ENCODE measurements at places on chromosomes 3 and 15.

- DNase-seq: no peak
Observed at GRCh38 chr15:25608926-25609325, 170.1 kb upstream of the UBE3A start.

GRCh38 chr3:72050048-72050632, 265.2 kb upstream of the PROK2 start:
- no peak for DNase-seq

GRCh38 chr15:92097474-92098178, 244.1 kb downstream of the SLCO3A1 start:
- peak; percentile 44 for DNase-seq

GRCh38 chr15:57921371-57921770, 144.1 kb downstream of the ALDH1A2 start:
- no peak for DNase-seq

- no peak for DNase-seq
Observed at GRCh38 chr15:70503073-70503745, 260.1 kb downstream of the UACA start.

GRCh38 chr3:155317211-155317610, 23.7 kb upstream of the STRIT1 start:
- no peak for DNase-seq

GRCh38 chr15:56049577-56049976, 56.2 kb upstream of the NEDD4 start:
- no peak for DNase-seq

DNA sequence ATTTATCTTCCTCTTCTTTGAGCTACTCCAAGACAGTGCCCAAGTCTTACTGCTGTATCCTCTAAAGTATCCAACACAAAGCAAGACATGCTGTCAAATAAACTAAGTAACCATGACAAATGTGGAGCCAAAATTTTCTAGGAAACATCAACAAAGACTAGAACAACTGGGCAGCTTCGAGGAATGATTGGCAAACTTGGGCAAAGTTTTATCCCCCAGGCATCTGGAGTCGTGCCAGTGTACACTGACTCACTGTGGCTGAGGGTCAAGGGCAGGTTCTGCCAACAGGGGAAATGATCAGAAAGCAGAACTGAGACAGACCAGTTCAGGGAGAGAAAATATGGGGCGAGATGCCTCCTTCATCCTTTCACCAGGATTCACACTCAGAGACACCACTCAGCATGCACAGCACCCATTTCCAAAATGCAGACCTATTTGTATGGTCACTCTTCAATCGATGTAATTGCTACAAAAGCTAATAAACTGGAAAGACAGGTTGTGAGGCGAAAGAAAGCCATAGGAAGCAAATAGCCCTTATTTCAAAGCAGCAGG, 65.8 kb downstream of the MB21D2 start:
- DNase-seq: peak; percentile 50

DNA sequence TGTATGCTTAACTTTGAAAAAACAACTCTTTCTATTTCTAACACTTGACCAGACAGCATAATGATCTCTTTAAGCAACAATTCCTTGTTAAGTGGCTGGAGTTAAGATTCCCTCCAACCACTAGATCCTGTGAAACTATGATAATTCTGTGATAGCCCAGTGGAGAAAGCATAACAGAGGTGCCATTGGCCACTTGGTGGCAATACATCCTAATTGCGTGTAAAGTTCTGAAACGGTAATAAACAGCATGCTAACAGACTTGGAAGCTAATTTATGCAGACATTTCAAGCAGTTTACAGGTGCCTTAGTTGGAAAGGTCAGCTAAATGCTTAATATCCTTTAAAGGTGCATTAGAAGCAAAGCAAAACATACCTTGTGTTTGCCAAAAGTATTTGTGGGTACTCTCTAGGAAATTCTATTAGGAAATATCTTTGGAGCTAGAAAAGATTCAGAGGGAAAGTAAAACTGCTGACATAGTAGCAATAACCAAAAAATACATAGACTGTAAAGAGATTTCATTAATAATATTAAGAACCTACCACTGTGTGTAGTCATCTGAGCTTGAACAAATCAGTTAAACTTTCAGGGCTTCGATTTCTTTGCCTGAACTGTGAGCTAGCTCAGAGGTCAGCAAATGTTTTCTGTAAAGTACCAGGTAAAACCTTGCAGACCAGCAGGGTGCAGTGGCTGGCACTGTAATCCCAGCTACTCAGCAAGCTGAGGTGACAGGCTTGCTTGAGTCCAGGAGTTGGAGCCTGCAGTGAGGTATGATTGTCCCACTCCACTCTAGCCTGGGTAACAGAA, 19.0 kb upstream of the CSTA start:
- peak; percentile 48 for DNase-seq

DNA sequence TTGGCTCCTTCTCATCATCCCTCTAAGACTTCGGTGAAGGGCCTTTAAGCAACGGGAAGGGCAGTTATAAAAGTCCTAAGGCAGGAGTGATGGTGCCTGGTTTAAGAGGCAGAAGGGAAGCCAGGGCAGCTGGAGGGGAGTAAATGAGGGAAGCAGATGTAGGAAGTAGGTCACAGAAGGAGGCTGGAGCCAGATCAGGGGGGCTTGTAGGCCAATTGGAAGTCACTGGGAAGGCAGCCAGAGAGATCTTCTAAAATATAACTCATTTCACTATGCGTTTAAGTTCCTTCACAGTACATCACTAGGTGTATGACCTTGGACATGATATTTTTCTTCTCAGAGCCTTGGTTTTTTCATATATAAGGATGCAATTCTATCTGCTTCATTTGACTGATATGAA, 94.7 kb downstream of the MYH15 start:
- DNase-seq: no peak

GRCh38 chr3:135806317-135806716, 159.2 kb upstream of the PPP2R3A start:
- DNase-seq: no peak

GRCh38 chr3:36600404-36600803, 163.9 kb downstream of the DCLK3 start:
- no peak for DNase-seq

DNA sequence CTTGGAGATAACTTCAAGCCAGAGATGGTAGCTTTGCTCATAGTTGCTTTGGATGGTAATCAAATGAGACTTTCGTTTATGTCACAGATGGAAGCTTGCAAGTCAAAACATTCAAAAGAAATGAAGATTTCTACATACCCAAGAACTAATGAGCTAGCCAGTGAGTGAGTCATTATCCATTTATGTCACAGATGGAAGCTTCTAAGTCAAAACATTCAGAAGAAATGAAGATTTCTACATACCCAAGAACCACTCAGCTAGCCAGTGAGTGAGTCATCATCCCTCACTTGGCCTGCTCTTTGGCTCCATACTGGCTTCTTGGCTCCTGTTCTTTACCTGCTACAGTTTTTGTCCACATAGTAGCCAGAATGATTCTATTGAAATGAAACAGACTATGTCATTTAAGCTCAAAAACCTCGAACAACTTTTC, 559.8 kb upstream of the CBLB start:
- DNase-seq: no peak

GRCh38 chr3:56923526-56924224, 121.9 kb upstream of the ARHGEF3 start:
- DNase-seq: peak; percentile 17

DNA sequence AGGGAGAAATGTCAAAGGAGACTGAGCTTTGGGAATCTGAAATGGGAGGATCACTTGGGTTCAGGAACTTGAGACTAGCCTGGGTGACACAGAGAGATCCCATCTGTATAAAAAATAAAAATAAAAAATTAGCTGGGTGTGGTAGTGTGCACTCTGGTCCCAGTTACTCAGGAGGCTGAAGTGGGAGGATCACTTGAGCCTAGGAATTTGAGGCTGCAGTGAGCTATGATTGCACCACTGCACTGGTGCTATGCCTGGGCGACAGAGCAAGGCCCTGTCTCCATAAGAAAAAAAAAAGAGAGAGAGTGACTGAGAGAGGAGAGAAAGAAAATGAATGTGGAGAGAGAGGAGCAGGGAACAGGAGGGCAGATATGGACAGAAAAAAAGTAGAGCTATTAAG, 72.8 kb downstream of the SENP2 start:
- no peak for DNase-seq

DNA sequence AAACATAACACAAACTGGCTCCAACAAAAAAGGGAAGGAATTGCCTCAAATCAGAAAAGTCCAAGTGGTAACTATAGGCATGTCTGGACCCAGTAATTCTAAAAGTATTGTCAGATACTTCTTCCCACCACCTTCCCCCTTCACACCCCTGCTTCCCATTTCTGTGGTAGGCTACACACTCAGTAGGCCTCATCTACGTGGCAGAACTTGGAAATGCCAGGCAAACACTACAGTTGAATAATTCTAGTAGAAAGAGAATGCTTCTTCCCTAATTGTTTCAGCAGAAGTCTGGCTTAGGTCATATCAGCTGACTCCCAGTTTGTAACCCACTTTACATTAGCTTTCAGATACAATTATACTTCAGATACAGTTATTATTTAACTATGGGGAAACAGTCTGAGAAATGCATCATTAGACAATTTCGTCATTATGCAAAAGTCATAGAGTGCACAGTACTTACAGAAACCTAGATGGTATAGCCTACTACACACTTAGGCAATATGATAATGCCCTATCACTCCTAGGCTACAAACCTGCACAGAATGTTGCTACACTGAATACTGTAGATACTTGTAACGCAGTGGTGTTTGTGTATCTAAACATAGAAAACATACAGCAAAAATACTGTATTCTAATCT, 6.4 kb downstream of the SETMAR start:
- DNase-seq: no peak

- DNase-seq: peak; percentile 68
Observed at GRCh38 chr3:126678693-126679317, 23.9 kb upstream of the TXNRD3 start.

DNA sequence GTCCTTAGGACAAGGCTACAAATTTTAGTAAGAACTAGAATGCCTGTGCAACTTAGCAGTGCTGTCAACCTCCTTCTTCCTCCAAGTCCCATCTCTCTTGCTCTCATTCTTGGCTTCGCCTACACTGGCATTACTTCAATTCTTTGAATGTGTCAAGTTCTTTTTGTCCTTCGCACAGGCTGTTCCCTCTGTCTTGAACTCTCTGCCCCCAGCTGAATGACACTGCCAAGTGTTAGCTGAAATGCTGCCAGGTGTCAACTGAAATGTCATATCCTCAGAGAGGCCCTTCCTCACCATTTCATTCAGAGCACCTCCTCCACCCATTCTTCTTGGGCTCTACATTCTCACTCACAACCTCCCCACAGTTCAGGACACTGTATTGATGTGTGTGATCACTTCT, 48.8 kb upstream of the PSMD6 start:
- no peak for DNase-seq

DNA sequence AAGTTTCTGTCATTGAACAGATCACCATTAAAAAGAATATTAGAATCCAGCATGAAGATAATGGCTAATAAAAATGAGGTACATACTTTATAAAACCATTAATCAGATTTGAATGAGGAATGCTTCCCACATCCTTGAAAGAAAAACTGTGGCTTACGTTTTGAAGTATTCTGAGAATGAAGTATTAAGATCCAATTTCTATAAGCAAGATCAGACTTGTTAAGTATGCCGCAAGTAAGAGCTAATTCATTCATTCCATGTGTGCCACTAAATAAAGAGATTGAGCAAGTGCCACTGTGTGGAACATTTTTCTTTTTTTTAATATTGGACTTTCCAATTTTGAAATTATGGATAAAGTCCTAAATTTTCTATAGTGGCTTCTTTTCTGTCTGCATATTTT, 30.6 kb downstream of the NMD3 start:
- DNase-seq: no peak

GRCh38 chr15:73704869-73705645, 20.9 kb downstream of the CD276 start:
- peak; percentile 51 for DNase-seq

DNA sequence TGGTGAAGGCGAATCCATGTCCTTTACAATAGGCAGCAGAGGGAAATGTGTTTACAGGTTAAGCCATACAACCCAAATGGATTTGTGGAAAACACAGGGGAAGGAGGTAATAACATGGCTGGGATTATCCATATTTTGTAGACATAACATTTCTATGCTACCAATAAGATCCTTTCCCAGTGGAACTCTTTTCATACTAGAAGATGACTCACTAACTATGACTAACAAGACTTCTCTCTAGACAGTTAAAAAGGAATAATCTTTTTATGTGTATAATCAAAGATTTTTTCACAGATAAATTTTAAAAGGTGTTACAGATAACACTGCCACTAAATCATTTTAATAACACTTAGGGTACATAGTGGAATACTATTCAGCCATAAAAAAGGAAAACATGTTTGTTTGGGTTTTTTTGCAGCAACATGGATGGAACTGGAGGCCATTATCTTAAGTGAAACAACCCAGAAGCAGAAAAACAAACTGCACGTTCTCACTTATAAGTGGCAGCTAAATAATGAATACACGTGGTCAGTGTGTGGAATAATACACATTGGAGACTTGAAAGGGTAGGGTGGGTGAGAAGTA, 39.6 kb downstream of the VPS13C start:
- no peak for DNase-seq

GRCh38 chr15:79896131-79896633, 632 bp downstream of the MTHFS start:
- no peak for DNase-seq

- DNase-seq: peak; percentile 45
Observed at GRCh38 chr15:72009222-72009621, 108.7 kb downstream of the MYO9A start.

DNA sequence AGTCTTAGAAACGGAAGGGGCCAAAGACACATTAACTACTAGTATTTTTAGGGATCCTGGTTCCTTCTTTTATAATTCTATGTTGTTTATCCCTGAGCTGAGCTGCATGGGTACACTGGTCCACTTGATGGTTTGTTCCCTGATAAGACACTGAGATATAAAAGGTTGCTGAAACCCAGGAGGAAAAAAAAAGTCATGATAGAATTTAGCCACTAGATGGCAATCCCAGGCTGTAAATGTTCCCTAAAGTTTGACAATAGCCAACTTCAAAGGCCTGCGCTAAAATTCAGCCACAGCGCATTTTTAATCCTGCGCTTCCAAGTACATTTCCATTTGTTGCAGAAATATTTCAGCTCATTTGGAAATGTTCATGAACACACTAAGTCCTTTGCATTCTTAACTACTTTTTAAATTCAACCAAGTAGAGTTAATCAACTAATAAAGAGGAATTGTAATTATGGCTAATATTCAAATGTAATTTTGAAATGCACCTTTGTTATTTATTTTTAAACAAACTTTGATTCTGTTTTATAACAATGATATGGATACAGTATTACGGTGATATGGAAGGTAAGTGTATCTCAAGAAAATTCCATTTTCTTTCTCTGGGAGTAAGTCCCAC, 249.3 kb upstream of the FEZF2 start:
- peak; percentile 26 for DNase-seq

DNA sequence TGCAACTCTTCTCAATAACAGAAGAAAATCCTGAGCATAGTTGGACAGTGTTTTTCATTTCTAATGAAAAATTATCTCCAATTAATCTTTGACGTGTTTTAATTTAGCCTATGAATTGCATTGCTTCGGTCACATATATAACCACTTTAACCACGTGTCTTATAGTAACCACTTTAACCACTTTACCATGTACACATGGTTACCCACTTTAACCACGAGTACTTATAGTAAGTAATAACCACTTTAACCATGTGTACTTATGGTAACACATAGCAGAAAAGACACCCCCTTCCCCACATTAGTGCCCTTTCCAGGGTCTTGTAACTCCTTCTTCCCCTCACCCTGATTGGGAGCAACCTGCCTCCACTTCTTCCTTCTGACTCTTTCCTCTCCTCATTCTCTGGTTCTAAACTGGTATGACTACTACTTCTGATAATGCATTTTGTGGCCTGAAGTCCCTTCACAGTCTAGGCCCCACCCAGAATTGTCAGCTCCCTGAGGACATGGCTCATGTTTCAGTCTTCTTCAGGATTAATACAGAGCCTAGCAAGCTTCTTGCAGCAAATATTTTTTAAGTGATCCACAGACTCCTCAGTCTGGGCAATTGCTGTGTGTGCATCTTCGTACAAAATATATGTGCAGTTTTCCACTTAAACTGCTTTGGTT, 25.0 kb downstream of the SLC7A14 start:
- no peak for DNase-seq

Measured in NCI-H1417 (cell line).